ENCODE measurements at places on chromosomes 1 and 21.

DNA sequence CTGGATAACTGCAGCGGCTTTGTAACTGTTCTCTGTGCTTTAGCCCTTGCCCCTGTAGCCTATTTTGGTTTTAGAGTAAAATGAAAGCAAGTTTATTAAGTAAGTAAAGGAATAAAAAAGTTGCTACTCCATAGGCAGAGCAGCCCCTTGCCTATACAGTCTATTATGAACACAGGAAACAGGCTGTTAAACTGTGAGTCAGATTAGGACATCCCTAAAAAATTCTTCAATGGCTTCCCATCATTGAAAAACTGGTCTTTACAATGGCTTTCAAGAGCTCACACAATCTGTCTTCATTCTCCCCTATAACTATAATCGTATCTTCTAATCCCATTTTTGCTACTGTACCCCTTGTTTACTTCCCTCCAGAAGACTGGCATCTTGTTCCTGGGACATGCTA is 43.0 kb downstream of the ATG4C start:
- no peak for DNase-seq

GRCh38 chr1:186722711-186723309 is 42.6 kb upstream of the PTGS2 start:
- peak; percentile 28 for DNase-seq

DNA sequence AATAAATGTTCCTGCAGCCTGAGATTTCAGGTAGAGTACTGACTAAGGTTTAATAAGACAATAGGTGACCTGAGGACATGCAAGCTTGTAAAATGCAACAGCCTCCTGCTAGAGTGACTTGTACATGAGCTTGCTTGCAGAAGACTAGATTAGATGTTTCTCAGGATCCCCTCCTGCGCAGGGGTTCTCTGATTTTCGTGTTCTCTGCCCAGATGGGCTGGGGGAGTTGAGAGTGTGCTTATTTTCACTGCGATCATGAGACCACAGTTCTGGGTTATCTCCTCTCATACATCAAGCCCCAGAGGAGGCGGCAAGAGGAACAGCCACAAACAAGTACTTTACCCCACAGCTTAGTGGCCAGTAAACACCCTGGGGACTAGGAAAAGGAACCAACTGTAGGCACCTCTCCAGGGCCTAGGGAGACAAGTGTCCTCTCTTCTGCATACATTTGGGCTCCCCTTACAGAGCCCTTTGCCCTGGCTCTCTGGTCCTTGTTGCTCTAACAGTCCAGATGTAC is 8.0 kb downstream of the TMEM81 start:
- DNase-seq: no peak

DNA sequence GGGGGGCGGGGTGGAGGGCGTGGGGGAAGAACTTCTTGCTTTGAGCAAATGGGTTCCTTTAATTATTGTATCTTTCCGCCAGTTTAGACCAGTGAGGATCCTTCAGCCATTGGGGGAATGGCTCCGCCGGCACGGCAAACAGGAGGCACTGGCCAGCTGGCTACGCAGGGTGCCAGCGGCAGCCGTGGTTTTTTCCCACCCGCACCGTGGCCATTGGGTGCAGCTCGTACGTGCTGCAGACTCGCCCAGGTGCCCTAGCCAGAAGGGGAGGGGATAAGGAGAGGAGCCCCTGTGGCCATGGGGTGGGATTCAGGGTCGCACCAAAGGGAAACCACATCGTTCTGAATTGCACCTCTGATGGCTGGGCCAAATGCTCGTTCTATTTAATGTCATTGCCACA is 65.6 kb downstream of the RGSL1 start:
- DNase-seq: no peak

DNA sequence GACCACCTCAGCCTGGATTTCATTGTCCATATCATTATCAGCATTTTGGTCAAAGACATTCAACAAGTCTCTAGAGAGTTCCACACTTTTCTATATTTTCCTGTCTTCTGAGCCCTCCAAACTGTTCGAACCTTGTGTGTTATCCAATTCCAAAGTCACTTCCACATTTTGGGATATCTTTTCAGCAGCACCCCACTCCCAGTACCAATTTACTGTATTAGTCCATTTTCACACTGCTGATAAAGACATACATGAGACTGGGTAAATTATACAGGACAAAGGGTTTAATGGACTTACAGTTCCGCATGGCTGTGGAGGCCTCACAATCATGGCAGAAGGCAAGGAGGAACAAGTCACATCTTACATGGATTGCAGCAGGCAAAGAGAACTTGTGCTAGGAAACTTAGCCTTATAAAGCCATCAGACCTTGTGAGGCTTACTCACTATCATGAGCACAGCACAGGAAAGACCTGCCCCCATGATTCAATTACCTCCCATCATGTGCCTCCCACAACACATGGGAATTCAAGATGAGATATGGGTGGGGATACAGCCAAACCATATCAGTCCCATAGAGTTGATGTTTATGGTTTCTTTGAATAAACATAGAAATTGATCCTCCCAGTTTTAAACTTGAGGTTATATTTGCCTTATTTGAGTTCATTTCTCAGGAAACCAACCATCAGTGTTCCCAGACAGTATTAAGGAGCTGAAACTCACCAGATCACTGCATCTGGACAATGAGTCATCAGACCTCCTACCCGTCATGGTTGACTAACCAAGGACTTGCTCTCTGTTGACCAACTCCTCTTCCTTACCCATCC is 322.7 kb upstream of the DUSP10 start:
- no peak for DNase-seq

DNA sequence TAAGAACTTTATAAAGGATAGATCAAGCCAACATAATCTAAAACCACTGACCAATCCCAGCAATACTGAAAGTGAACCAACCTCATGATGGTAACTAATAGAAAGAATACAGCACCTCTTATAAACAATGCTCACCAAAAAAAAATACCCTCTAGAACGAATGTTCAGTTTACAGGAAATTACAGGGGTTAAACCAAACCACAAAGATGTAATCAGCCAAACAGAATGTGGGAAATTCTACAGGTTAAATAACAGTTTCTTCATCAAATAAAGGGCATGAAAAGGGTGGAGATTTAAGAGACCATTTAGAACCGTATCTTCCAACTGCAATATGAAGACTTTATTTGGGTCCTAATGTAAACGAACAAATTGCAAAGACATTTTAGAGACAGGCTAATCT is 30.4 kb downstream of the ARID4B start:
- DNase-seq: no peak

DNA sequence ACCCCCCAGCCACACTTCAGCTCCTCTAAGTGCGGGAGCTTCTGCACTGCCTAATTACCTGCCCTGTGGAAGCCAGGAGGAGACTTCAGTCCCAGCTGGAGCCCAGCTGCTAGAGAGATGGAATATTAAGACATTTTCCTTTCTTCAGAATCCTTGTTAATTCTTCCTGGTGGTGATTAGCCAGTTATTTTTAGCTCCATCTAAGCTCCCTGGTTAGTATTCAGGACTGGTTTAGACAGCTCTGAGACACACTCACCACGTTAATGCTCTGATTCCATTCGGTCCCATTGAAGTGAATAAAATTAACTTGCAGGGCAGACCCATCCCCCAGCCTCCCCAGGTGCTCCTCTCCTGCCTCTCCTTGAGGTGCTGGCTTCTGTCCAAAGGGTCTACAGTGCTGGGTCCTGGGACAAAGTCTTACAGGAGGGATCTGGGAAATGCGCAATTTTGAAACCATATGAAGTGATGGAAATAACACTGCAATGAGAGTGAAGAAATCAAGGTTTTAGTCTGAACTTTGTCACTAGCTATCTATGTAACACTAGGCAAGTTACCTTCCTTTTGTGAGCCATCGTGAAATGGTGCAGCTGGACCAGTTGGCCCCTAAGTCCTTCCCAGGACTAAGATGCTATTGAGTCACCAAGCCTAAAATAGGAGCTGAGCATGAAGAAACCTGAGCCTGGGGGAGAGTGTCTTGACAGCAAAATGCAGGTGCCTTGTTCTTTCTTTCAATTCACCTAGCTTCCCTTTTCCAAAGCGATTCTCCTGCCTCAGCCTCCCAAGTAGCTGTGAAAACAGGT is 117.4 kb upstream of the ATP1A1 start:
- DNase-seq: no peak

DNA sequence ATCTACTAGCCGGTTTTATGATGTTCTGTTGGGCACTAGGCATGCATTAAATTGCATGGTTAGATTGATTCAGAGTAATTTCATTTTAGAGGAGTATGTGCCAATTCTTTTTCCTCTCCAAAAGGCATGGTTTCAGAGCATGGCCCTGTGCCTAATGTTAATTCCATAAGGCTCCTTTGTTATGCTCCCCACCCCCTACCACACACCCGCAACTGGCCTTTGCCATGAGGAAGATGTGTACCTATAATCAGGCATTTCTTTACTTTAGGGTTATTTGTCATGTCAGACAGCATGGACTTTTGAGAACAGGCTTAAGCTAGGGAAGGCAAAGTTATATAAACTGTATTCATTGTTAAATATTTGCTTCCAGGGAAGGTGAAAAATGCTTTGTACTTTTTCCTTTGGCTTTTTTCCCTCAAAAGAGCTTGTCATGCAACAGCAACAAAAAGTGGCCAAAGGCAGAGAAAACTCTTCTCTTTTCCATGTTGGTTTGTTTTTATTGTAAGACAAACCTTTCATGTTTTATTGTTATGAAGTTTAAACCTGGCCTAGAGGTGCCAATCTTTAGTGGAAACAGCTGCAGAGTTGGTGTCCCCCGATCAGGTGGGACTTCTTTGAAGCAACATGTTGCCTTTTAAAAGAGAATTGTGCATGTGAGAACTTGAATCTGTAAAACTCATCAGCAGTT is 24.3 kb upstream of the NBL1 start:
- no peak for DNase-seq

DNA sequence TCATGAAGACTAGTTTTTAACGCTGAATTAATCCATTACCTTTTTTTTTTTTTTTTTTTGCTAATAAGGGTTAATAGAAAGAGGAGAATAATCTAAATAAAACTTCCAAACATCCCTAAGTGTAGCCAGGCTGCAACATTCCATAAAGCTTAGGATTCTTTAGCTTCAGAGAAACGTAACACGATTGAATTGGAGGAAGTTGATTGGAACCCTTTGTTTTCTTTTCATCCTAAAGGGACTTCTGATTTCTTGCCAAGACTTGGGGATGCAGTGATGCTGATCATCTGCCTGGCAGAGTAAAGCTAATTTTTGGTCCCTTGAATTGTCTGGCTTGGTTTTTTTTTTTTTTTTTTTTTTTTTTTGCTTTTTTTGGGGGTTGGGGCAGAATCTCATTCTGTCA is 142.9 kb downstream of the VPS13D start:
- no peak for DNase-seq

DNA sequence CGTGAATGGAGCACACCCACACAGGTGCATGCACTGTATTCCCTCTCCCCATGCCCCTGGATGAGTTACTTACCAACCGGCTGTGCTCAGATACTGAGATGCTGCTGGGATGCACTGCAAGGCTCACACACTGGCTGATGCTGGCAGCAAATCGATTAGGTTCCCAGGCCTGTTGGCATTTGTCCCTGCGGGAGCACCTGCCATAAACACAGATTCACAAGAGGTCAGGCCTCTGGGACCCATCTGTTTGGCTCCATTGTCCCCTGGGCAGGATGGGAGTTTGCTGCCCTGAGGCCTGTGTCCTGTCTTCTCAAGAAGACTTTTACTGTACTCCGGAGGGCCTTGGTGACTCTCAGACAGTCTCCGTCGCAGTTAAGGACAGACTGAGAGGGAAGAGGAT is 145.4 kb downstream of the PLXNA2 start:
- DNase-seq: no peak

- no peak for DNase-seq
Observed at GRCh38 chr1:26733392-26733791, 37.6 kb downstream of the ARID1A start.

Measured in kidney glomerular epithelial cell (primary cell).